Stimulated activated CD8-positive, alpha-beta memory T cell treated with anti-CD3 and anti-CD28 coated beads, Interleukin-12 subunit alpha, Interleukin-12 subunit beta, amount 100 ng/mL, for 4 hours (primary cell): ENCODE measurements at places on chromosomes 6 and 20.

GRCh38 chr6:26520850-26521599, 17.1 kb upstream of the HMGN4 start:
- peak; percentile 69 for DNase-seq

GRCh38 chr6:119333707-119334295, 15.8 kb downstream of the MAN1A1 start:
- no peak for DNase-seq

- no peak for DNase-seq
These were observed 10.3 kb upstream of the DST start for GRCh38 chr6:56652994-56653393.

GRCh38 chr6:87700397-87701343, 1.4 kb downstream of the AKIRIN2 start:
- DNase-seq = peak; percentile 12

GRCh38 chr6:159349915-159350314, 180.7 kb downstream of the FNDC1 start:
- DNase-seq = no peak

DNA sequence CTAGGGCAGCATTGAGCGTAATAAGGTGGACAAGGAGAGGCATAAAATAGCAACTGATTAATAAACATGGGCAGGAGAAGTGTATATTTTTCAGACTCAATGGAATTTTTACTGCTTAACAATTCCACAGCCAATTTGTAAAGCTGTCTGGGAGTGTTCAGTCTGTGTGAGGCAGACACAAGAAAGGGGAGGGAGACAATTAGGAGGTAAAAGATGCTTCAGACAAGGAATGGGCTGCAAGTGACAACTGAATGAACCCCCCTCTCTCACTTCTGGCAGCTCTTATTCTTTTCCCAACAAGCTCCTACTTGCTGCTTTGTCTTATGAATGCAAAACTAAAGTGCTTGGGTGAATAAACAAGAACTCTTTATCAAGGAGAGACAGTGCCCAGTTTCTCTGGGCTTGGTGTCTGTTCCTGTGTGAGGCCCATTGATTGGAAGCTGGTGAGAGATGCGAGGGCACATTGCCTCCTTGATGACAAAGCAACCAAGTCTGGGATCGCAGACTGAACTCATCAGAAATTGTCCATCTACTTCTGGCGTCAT, 575.3 kb downstream of the RNF144B start:
- DNase-seq = no peak

DNA sequence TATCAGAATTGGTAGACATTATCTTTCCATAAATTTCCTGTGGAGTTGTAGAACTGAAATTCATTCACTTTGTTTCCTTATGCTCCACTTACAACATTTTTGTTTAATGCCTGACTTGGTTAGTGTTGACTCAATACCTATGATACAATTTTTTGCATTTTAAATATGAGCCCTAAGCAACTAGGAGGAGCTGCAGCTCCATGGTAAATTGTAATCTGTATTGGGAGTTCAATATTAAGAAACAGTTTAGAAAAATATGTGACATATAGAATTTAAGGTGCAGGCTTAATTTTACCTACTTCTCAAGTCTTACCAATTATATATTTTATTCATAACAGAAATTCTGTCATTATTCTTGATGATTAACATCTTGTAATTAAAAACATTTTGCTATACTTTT, 868.3 kb downstream of the EYS start:
- no peak for DNase-seq

DNA sequence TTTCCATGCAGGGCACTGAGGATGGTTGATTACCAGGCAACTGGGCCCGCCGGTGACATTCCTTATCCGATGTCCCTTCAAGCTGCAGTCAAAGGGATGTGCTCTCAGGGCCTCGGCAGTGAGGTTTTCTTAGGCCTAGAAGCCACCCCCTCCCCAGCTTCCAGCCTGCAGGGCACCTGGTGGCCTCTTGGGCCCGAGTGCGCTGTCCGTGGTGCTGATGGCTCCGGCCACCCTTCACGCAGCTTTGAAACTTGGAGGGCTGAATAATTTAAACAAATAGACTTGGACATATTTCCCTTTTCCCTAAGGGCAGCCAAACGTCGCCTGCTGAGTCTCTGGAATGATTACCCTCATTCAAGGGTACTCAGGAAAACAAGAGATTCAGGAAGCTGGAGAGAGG, 8.9 kb upstream of the MLN start:
- no peak for DNase-seq

DNA sequence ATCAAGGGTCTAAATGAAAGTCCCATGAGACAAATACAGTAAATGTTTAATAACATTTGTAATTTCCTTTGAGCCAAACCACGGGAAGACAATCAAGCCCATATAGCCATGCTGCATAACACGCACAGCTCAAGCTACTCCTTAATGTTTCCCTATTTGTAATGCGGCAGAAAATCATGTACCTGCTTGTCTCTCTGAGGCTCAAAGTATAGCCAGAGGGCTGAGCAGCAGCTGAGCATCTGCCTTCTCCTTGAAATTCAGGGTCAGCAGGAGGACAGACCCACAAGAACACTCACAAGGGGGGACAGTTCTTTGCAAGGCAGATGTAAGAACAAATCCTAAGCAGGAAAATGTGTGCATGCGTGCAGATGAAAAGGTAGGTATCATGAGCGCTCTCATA, 45.8 kb upstream of the JARID2 start:
- DNase-seq = no peak

DNA sequence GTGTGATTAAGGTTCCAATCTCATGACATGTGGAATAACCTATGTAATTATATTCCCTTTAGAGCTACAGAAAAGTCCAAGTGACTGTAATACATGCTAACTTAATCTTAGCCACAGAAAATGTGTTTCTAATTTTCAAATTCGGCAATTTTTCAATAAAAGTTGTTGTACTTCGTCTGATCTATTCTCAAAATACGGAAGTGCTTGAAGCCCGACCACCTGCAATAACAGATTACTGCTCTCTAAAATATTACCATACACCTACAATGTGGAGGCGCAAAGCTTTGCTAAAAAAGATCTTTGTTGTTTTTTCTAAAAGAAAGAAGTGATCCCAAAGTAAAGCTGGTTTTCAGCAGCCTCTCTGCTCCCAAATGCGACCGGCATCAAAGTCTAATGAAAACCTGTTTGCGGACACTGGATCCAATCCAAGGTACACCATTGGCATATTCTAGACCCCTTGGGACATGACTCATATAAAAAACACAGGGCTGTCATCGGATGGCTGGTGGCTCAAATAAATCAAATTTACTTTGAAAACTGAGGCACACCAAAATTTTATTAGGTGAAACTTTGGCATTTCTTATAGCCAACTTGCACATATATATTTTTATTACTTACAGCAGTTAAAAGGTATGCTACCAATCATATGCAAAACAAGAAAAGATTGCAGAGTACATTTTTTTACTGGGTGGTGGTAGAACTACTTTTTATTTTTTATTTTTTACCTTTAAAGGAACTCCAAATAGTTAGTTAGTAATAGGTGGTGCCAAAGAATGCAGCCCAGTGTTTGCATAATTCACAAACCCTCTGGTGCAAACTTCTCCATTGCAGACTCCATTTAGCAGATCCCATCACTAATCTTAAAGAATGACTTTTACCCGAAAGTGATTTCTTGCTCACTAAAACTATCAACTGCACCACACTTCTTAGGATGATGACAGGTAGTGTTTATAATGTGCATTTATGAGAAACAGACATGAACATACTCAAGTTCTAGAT, 118.7 kb upstream of the TBX18 start:
- DNase-seq = no peak

- DNase-seq = no peak
These were observed 9.3 kb upstream of the NQO2 start for GRCh38 chr6:2990248-2990931.

DNA sequence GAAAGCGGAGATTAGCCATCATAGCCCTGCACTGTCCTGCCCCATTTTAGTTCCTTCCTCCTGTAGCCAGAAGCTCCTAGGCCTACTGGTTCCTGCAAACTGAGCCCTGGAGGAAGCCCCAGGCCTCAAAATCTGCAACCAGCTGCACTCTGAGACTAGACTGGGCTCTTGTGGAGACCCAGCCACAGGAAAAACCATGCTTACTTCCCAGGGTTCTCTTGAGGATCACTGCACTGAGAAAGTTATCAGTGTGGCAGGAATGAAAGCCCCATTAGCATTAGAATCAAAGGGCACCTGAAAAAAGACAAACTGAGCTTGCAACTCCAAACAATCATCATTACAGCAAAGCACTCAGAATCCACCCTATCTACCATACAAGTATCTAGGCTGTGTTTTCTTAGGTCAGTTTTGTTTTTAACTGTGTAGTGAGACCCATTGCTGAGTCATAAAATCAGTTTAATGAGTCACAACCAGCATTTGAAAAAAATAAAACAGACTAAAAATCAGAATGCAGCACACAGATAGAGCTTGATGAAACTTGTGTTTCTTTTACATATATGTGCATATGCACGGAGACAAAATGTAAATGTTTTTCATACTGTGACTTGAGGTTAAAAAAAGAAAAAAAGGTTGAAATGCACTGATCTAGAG, 91.0 kb downstream of the UNC5CL start:
- DNase-seq = no peak

GRCh38 chr6:27531772-27532459, 59.0 kb upstream of the ZNF184 start:
- no peak for DNase-seq

DNA sequence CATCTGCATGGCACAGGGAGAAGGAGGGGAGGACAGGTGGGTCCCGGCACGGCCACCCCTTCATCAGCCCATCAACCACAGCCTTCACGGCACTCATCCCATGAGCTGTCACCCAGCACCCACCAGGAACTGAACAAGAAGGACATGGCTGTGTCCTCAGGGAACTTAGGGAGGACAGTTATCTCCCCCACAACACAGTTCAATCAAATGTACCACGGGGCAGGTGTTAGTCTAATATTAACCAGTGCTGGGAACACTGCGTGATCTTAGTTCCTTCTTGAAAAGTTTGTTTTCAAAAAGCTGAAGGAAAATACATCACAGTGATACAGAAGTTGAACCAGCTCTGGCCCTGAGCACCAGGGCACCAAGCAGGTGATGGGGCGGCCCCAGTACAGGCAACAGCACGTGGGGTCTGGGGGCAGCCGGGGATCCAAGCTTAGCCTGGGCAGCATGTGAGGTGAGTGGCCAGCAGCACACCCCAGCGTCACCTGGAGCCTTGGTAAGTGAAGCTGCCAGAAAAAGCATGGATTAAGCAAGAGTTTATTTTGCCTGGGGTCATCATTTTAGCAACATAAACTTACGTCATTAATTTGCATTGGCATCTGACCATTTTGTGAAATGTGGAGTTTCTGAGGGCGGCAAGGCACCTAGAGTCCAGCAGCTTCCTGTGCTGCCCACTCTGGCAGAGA, 35.5 kb upstream of the AFDN start:
- DNase-seq = no peak

GRCh38 chr6:112665114-112665513, 318.0 kb downstream of the RFPL4B start:
- no peak for DNase-seq

GRCh38 chr6:78910591-78911171, 43.3 kb downstream of the IRAK1BP1 start:
- no peak for DNase-seq

GRCh38 chr6:146066506-146066905, 37.6 kb downstream of the GRM1 start:
- no peak for DNase-seq

GRCh38 chr20:63323357-63323981, 30.5 kb downstream of the COL20A1 start:
- no peak for DNase-seq

DNA sequence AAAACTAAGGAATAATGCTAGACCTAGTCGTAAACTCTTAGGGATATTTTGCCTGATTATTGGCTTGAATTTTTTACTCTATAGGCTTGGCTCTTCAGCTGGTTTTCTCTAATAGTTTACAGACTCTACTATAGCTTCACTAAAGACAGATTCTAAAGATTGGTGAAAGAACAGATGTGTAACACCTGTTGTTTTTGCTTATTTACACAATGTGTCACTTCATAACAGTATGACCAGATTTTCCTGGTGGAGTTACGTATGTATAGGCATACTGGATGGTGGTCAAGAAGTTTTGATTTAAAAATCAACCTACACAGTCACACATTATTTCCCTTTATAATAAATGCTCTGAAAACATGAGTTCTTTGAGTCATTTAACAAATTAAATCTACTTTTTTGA, 4.8 kb downstream of the COL19A1 start:
- no peak for DNase-seq

DNA sequence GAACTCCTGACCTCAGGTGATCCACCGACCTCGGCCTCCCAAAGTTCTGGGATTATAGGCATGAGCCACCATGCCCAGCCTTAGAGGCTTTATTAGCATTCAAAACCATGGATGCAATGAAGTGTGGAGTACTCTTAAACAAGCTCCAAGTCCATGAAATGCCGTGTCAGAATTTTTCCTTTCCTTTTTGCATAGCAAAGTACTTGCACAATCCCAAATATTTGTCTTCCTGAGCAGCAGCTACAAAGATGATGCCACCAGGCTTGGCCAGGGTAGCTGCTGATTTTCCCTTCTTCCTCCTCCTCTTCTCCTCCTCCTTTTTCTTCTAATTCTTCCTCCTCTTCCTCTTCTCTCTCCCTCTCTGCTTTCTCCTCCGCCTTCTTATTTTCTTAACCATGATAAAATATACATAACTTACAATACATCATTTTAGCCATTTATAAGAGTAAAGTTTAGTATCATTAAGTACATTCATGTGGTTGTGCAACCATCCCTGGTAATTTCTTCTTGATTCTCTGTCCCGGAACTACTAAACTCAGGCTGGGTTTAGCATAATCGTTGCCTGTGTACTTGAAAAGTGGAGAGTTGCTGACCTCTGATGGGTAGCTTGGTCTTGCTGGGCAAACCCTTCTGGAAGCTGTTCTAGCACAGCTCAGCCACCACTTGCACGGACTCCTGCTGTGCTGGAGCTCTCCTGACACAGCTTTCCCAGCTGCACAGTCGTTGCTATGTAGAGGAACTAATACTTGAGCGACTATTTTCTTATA, 20.3 kb downstream of the MUCL3 start:
- DNase-seq = no peak

DNA sequence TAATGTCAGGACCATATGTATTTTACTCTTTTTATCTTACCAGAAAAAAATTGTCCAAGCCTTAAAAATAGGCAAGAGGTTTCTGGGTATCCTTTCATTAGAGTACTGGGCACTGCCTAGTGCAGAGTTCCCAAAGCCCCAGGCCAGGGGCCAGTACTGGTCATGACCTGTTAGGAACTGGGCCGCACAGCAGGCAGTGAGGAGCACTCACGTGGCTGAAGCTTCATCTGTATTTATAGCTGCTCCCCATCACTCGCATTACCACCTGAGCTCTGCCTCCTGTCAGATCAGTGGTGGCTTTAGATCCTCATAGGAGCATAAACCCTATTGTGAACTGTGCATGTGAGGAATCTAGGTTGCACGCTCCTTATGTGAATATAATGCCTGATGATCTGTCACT, 632.9 kb downstream of the UTRN start:
- DNase-seq = no peak

DNA sequence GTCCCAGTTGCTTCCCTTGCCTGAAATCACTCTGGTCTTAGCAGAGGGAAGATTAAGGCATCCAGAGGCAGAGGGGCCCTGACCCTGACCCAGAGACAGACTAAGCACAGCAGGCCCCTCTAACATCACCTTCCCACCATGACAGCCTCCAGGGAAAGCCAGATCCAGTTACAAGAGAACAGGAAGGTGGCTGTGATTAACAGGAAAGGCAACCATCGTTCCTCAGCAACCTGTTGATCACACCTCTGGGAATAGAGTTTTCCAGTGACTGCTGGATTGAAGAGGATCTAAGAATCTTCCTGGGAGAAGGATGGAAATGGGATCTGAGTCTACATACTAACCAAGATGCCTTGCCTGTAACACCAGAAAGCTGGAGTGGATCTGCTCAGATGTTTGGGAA, 5.2 kb upstream of the TREM1 start:
- no peak for DNase-seq

GRCh38 chr20:62585461-62585970, 56.8 kb upstream of the SLCO4A1 start:
- no peak for DNase-seq
